ENCODE measurements at places on chromosomes 3 and 15.

DNA sequence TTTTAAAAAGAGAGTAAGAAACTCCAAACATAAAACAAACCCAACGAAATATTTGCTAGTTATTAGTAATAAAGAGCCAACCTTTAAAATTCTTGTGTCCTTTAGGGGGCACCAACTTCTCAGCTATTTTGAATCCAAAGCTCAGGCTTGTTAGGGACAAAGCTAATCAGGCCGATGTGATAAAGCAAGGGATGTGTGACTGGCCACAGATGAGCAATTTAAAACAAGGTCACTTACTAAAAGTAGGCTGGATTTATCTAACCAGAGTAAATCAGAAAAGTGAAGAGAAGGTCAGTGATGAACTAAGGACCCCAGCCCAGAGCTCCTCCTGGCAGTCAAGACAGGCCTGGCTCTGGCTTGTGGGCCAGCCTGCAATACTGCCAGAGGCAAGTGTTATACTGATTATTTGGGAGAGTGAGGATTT is 108.5 kb downstream of the CYP19A1 start:
- DNase-seq = peak; percentile 13

DNA sequence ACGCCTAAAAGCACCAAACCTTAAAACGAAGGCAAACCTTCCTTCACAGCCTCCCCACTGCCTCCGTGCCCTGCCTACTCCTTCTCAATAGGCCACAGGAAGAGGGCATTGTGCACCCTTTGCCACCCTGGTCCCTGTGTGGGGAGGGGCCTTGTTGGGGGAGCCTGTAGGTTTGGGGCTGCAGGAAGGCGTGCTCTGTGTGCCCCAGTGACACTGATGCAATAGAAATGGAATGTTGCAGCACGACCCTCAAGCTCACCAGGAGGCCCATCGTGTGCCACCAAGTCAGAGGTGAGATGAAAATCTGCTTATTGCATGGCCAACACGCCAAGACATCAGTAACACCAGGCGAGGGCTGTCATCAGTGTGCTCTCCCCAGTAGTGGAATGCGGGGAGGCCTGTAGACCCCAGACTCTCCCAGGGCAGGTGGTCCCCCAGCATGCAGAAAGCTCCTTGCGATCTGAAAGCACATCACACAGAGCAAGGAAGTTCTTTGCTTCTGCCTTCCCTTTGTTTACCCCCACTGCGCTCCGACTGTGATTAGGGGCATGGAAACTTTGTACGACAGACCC is 86.2 kb downstream of the ASB7 start:
- DNase-seq = no peak

GRCh38 chr3:115162759-115163158 is 15.7 kb upstream of the ZBTB20 start:
- DNase-seq = no peak

DNA sequence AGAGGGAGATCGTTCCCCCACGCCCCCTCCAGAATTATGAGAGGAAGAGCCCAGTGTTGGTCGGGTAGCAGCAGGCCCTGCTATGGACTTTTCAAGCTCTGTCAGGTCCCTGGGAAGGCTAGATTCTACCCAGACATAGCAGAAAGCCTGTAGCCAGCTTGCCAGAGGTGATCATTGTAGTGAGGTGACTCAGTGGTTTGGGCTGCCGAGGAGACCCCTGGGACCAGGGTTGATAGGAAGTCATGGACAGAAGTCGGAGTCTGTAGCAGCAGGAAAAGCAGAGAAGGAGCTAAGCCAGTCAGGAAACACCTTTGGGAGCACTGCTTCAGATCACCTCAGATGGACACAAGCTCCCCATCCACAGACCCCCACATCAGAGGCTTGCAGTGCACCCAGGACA is 67.7 kb downstream of the CCNL1 start:
- no peak for DNase-seq

DNA sequence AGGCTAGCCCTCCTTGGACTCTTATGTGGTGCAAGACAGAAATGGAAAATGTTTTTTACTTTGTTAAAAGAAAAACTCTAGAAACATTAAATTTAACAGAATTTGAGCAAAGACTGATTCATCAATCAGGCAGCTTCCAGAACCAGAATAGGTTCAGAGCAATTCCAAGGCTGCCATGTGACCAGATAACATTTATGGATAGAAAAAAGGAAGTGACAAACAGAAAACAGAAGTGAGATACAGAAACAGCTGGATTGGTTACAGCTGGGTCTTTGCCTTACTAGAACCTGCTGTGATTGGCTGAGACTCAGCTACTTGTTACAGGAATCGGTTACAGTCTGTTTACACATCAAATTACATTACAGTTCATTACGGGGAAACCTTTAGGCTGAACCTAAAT is 22.5 kb upstream of the OTOL1 start:
- DNase-seq = no peak

GRCh38 chr3:158808697-158809096 is 6.8 kb downstream of the MFSD1 start:
- DNase-seq = peak; percentile 57

DNA sequence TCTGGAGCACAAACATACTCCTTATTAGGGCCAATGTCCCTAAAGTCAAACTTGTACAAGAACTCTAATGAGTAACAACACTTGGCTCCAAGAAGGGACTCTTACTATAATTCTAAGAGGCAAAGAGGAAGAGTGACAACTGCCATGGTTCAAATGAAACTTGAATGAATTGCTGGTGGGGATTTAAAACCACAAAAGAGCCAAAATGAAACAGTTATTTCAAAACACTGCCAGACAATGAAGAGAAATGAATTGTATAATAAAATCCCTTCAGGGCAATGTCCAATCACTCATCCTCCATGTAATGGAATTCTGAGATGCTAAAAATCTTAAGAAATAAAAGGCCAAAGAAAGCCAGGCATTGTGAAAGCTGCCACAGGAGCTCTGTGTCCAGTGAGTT is 14.2 kb downstream of the THRB start:
- DNase-seq = no peak

- DNase-seq = peak; percentile 23
Observed at GRCh38 chr15:51499379-51499976, 123.1 kb downstream of the DMXL2 start.

GRCh38 chr3:136350132-136350531 is 100.0 kb downstream of the PCCB start:
- no peak for DNase-seq

DNA sequence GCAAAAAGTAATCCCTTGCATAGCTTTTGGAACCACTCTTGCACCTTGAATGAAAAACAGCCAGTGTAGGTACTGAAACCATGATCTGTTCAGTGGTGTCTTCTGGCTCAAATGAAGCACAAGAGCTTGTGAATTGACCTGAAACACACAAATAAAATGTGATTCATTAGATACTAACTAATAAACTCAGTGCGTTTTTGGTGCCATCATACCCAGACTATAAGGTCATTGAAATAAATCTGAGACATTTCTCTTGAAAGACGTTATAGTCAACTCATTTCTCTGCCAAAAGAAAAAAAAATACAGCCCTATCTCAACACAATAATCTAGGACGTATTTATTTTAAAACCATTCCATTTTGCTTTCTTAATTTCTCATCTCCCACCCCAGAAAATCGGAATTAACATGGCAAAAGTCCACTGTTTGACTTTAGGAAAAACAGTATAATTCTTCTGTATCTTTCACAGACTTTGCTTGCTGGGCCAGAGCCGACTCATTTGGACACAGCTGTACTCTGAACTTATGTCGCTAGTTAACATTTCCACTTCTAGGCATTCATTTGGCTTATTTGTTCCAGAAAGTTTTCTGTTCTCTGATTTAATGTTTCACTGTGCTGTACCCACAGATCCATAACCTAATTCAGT is 284.9 kb upstream of the TBL1XR1 start:
- DNase-seq = no peak

DNA sequence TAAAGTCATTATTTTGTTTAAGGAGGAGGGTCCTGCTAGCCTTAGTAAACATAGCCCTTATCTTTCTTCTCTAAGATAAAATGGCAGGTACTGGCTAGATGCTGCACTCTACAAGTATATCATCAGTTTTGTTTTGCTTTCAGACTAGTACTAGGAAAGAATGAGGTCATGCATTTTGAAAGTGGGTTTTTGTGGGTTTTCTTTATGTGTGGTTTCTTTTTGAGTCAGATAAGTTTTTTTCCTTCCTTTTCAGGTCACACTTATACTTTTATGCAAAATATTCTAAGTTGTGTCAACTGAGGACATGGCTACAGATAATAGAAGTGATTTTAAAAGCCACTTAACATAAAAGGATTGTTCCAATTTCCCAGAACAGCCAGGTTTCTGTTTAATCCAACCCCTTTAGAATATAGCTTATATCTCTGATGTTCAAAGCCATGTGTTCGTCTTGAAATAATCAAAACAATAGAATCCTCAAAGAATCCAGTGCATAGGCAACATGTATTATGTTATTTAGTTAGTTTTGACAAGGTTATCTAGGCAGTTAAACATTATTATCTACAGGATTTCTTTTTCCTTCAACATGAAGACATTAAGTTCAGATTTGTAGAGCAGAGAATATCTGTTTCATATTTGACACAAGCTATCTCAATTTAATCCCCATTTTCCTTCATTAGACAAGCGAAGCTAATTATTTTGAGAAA is 406.2 kb downstream of the RBMS3 start:
- no peak for DNase-seq

DNA sequence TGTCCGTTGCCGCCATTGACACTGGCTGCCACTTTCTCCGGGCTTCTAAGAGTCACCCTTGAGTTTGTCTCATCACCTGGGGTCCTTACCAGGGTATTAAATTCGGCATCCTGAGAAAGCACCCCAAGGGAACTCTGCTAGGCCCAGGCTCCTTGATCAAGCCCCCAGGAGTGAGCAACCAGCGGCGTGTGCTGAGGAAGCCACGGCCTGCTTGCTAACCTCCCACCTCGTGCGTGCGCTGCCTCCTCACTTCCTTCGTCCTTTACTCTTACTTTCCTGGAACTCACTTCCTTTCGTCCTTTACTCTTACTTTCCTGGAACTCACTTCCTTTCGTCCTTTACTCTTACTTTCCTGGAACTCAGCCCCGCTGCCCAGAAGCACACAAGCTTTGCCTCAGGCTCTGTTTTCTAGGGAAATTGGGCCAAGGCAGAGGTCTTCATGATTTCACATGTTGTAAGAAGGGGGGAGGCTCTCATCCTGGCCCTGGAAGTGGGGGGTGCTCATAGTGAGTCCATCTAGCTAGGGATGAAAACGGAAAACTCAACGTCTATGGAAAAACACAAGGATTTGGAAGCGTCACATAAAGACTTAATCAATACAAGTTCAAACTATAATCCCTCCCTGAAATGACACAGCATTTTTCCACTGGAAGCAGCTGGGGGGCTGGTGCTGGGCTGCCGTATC is 36.7 kb upstream of the BDH1 start:
- no peak for DNase-seq

GRCh38 chr15:77426377-77426776 is 5.7 kb downstream of the HMG20A start:
- no peak for DNase-seq

GRCh38 chr15:63597038-63597790 is at the start of gene FBXL22:
FBXL22 (plus strand) TSS chr15:63597387; CDS start chr15:63597393, 6 bp downstream.
- DNase-seq = no peak

GRCh38 chr15:101660005-101660404 is 7.8 kb upstream of the TM2D3 start:
- no peak for DNase-seq

DNA sequence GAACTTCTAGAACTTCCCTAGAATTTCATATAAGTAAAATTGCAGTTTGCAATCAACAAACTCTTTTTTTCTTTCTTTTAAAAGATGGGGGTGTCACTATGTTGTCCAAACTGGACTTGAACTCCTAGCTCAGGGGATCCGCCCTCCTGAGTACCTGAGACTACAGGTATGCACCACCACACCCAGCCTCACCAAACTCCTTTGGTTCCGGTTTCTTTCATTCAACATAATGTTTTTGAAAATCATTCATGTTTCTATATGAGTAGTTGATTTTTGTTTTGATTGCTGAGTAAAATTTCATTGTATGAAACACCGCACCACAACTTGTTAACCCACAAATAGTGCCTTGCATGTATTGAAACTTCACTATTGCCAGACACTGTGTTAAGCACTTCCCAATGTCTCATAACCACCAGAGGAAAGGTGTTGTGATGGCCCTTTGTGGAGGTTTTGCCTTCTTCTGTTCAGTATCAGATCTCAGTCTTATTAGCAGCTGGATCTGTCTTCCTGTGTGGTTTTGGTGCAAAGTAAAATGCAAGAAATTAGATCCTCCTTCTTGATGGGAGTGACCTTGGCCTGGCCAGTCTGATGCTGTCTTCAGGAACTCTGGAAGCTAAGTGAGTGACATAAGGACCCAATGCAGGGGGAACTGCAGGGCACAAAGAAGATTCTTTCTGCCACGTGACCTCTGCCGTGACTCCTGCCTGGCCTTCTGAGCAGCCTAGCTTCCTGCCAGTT is 78.8 kb upstream of the UBE2E1 start:
- no peak for DNase-seq

DNA sequence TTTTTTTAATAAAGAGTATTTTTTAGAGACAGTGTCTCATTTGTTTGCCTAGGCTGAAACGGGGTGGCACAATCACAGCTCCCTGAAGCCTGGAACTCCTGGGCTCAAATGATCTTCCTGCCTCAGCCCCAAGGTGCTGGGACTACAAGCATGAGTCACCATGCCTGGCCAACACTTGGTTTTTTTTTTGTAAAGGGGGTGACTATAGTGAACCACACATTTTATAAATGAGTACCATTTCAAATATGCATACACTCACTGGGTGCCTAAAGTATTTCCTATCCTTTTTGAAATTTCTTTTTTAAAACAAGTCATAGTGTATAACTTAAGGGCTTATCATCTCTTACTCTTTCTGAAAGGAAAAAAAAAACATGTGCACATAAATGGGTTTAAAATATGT is 325.2 kb upstream of the MEIS2 start:
- DNase-seq = no peak

- DNase-seq = no peak
Observed at GRCh38 chr3:154971771-154972326, 108.3 kb upstream of the MME start.

DNA sequence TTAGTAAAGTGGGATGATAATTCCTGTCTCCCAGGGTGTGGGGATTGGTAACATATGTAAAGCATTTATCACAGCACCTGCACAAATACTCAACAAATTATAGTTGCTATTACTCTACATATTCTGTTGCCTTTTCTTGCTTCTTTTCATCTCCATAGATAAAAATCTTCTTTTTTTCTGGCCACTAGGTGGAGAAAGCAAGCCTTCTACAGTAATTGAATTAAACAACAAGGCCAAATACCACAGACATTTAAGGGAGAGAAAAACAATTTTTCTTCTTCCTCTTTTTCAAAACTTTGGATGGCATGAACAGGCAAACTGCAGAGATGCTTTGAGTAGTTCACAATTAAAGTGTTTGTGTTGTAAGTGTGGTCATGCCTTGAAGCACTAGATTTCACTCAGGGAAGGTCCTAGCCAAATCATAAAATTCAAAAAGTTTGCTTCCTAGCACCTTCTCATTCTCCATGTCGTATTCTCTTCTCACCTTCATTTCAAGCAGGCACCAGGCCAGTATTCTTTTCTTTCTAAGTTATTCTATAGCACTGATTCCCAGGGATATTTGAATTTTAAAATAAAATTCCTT is 493.4 kb upstream of the TGFBR2 start:
- peak; percentile 46 for DNase-seq

- no peak for DNase-seq
Observed at GRCh38 chr15:61660579-61660978, 399.7 kb downstream of the VPS13C start.
